Thymus (tissue), 14 donors: ENCODE measurements at places on chromosomes 7 and 10. TPM values are rescaled to one million over a fixed set of nuclear protein-coding genes. Genes with fewer than 3 reads are reported as not detected.

LIPJ gene
- total RNA-seq = 0.42 TPM

DNA sequence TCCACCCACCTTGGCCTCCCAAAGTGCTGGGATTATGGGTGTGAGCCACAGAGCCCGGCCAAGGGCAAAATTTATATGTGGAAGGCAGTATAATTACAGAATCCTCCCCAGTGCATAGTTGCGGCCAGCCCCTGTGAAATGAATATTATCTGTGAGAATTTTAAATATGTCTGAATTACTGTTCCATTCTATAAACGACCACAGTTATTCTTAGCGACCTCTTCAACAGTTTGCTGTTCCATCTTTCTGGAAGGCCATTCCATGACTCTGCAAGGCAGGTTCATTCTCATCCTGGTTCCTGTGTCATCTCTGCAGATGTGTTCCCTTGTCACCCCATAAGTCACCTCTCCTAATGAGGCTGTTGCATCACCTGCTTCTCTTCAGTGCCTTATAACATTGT is 90.7 kb downstream of the CCDC3 start:
- DNase-seq = no peak
- H3K36me3 ChIP-seq = no peaks in the 10 kb centered on the region
- H3K27me3 ChIP-seq = no peaks in the 10 kb centered on the region
- no peak overlapping the region for H3K4me3 ChIP-seq
- H3K27ac ChIP-seq = no peak overlapping the region
- no peaks in the 10 kb centered on the region for H3K4me1 ChIP-seq

DNA sequence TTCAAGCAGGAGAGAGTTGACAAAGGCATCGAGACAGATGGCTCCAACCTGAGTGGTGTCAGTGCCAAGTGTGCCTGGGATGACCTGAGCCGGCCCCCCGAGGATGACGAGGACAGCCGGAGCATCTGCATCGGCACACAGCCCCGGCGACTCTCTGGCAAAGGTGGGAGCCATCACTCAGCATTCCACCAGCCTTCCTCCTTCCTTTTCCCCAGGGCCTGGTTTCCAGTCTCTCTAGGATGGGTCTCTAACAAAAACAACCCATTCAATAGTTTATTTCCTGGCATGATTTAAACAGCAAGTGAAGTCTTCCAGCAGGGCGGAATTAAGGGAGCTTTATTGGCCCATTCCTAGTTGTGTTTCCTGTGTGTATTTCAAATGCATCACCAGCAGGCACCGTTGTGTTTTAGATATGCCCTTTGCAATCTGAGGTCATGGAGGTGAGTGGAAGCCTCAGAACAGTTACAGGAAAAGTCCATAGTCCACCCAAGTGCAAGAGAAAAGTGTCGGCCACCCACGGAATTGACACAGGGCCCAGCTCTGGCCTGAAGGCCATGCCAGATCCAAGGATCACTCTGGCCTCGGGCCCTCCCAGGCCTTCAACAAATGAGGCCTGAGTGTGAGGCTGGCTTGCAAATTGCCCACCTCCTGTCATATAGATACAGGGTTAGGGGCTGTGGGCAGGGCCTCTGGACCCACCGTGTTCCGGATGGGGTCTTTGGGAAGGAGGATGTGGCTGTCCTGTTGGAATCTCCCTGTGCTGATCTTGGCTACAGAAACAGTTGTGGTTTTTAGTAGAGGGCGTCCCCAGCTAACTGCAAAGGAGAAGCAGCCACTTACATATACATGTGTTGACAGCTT is 46.9 kb upstream of the TRIM8 start:
- peaks cover 57% of the 10 kb centered on the region for H3K36me3 ChIP-seq
- DNase-seq = no peak
- H3K4me3 ChIP-seq = no peak overlapping the region
- no peaks in the 10 kb centered on the region for H3K27me3 ChIP-seq
- H3K4me1 ChIP-seq = no peaks in the 10 kb centered on the region

GRCh38 chr7:143967398-143967797 is 12.8 kb downstream of the OR2F1 start:
- H3K36me3 ChIP-seq = no peaks in the 10 kb centered on the region
- H3K4me1 ChIP-seq = no peaks in the 10 kb centered on the region
- no peak for DNase-seq

DNA sequence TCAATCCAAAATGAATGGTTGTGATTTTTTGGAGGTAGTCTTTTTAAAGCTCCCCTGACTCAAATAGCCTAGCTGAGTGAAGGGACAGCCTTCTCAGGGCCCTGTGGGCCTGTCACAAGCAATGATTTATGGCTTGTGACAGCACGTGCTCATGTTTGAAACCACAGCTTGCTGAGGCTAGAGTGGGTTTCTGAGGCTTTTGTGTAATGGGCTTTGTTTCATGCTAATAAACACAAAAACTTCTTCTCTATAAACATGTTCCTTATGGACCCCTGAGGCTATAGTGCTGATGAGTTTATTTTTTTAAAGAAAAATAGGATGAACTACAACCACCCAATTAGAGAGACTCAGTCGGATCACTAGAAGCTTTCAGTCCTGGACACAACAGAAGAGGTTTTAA is 36.1 kb upstream of the BET1 start:
- no peak overlapping the region for H3K4me3 ChIP-seq
- no peaks in the 10 kb centered on the region for H3K4me1 ChIP-seq
- no peaks in the 10 kb centered on the region for H3K36me3 ChIP-seq

- H3K36me3 ChIP-seq = peaks cover 12% of the 10 kb centered on the region
- DNase-seq = no peak
- no peak overlapping the region for H3K27ac ChIP-seq
- no peaks in the 10 kb centered on the region for H3K27me3 ChIP-seq
Measured at GRCh38 chr7:23693224-23693623, 13.2 kb downstream of the FAM221A start.

- peaks cover 14% of the 10 kb centered on the region for H3K4me1 ChIP-seq
- DNase-seq = no peak
- peaks cover 32% of the 10 kb centered on the region for H3K36me3 ChIP-seq
- no peak overlapping the region for H3K27ac ChIP-seq
Measured at GRCh38 chr7:6578114-6579084, 1.1 kb downstream of the ZDHHC4 start.
